NCI-H2029 (cell line): ENCODE measurements at places on chromosomes 2 and 18.

DNA sequence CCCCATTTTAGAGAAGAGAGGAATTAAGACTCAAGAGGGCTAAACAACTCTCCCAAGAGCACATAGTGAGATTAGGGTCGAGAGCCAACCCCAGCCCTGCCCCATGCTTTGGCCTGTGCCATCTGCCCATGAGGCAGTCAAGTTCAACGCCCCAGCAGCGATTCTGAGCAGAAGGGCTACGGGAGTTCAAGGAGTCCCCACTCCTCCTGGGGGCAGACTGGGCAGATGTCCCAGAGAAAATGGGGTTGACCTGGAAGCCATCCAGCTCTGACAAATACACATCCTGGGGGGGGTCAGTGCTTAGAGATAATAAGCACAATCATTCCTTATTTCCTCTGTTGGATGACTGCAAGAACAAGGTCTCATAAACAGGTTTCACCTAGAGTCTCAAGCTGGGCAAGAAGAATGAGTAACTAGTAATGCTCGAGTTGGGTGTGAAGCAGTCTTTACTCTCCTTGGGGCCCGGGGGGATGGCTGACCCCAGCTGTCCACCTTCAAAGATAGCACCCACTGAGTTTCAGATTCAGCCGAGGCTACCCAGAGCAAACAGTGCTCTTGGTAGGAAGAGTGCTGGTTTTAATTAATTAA, 716.4 kb downstream of the RNF144A start:
- peak; percentile 14 for DNase-seq

DNA sequence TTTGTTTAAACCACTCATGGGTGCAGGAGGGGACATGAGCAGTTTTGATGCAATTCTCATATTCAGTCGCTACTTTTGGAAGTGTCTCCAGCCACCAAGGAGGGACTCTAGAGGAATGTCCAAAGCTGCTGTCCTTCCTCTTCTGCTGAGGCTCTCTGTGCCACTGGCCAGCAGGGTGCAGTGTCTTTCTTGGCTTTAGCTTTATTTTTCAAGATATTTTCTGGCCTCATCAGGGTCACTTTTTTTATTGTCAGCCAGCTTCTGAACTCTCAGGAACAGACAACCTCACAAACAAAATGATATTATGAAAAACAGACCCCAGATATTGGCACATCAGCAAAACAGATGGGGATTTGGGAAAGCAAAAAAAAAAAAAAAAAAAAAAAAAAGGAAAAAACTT, 289.3 kb upstream of the ZSWIM2 start:
- DNase-seq = no peak

DNA sequence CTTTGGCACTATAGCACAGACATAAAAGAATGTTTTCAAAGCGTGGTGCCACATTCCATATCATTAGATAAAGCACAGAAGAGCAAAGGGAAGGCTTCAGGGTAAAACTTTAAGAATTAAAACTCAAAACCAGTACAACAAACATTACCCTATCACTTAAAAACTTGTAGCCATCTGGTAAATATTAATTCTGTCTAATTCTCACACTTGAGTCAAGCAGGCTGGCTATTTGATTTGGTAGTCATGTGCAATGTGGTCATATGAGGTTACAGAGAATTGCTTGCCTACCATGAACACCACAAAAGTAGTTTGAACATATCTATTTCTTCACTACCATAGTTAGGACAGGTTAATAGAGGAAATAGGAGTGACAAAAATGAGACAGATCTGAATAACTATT, 244.9 kb downstream of the IRS1 start:
- DNase-seq = no peak

- no peak for DNase-seq
Measured at GRCh38 chr2:166167449-166167848, 39.6 kb upstream of the SCN1A start.

- DNase-seq = no peak
Measured at GRCh38 chr18:50709193-50709592, 110.6 kb downstream of the MRO start.

- no peak for DNase-seq
Measured at GRCh38 chr2:88950010-88950409, 258.5 kb downstream of the RPIA start.

DNA sequence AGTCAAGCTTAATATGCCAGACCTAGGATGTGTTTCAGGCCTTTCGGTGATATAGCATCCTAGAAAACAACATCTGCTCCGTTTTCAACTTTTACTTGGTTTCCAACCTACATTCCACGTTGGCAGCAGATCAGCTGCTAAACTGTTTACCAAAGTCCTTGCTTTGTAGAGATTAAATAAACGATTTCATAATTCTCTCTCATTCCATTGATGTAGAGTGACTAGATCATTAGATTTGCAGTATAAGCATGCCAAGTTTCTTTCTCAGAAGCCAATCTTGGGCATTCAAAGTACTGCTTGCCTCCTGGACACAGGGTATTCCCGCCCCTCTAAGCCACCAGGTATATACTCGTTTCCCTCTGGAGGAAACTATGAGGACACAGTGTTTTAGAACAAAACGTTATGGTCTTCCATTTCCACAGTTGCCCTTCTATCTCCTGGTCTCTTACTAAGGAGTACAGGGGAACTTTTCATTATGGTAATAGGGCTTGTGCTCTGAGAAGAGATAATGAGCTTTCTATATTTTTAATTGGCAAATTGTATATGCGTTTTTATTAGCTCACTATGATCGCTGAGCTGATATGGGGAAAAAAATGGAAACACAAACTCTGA, 10.5 kb upstream of the INSIG2 start:
- DNase-seq = no peak

DNA sequence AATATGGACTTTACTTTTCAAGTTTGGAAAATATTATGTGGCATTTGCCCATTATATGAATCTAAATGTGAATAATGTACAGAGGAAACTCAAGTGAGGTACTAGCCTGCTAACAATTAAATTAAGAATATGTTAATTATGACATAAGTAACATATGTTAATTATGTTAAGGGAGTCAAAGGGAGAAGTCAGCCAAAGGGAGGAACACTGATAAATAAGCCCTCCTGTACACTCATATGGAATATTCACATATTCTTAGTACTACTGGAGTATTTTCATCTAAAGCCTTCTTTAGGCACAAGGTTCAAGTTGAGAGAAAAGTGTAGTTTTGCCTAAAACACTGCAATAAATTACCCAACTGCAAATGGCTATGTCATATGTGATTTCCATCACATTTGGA, 30.1 kb downstream of the ITGB6 start:
- no peak for DNase-seq

- DNase-seq = no peak
Measured at GRCh38 chr2:101109451-101110118, 41.6 kb downstream of the TBC1D8 start.

GRCh38 chr2:101112772-101113157, 38.4 kb downstream of the TBC1D8 start:
- no peak for DNase-seq

DNA sequence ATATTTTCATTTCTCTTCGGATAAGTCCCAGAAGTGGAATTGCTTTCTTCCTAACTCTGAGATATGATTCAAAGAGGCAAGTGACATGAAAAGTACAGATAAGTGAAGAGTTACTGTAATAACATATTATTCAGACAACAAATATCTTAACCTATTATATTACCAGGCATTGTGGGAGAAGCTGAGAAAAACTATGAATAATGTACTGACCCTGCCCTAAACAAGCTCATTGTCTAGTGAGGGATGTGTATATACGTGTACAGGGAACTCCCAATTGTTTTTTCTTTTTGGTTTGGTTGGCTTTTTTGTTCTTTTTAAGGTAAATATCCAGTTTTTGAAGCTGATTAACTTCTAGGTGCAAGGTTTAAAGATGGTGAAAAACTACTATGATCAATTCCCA, 26.5 kb downstream of the NCKAP1 start:
- DNase-seq = no peak

DNA sequence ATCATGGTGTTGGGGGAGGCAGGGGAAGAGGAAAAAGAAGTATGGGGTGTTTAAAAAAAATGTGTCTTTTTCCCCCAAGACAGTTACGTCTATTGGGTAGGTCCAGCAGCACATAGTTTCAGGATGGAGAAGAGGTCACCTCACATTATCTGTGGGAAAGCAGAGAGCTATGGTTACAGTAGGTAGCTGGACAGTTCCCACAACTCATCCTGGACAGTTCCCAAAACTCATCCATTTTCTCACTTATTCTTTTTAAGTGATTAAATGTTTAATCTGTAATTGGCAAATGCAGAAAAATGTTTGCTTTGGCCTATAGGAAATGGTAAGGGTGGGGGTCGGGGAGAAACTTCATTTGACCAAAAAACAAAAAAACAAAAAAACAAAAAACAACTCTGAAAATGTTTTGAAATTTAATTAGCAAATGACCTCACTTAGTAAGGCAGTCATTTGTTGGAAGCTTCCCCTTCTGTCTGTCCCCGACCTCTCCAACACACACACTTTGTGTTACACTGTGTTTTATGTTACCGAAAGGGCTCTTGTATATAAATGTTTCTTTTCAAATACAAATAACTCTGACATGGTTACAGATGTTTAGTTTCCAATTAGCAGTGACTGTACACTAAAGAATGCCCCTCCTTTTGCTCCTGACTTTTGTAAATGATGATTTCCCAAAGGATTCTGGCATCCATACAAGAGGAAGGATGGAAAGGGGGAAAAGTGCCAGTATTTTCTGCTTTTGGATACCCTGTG, 173.3 kb upstream of the ZFP36L2 start:
- peak; percentile 64 for DNase-seq

- no peak for DNase-seq
Measured at GRCh38 chr18:8696749-8697211, 8.6 kb upstream of the MTCL1 start.

DNA sequence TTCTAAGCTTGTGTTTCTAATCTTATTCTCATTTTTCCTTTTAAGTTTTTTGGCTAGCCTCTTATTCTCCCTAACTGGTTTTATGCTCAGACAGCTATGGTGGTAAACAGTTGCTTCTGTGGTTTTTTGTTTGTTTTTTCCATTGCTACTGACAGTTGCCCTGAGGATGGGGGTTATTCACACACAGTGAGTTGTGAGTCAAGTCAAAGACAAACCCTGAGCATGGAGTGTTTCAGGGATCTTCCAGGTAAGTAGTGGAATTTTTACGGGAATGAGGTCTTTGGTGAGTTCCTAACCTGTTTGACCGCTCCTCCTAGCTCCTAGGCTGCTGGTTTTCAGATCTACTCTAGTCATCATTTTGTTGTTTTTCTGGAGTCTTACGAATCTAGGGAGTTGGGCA, 162.8 kb downstream of the ZNF407 start:
- DNase-seq = no peak

DNA sequence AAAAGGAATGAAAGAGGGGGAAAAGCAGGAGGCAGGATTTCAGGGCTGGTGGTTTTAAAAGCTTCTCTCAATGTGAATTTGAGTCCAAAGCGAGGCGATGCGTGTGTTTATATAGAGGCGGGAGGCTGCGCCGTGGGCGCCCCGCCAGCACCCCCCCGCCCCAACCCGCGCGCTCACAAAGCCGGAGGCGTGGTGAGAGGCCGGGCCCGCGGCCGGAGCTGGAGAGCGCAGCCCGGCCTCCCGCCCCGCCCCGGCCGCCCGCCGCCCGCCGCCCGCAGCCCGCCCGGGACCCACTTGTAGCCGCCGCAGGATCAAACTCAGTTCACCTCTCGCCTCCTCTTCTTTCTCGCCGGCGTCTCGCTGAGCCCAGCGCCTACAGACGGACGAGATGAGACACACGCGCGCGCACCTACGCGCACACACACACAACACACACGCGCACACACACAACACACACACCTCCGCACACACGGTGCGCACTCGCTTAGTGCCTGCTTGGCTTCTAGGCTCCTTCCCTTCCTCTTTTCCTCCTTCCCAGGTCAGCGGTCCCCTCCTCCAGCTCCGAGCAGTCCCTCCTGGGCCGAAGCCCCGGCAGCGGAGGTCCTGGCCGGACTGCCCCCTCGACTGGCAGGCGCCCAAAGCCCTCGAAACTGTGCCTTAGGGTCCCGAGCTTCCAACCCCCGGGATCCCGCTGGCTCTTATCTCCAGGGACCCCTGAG, 1.3 kb upstream of the CYP26B1 start:
- no peak for DNase-seq

- DNase-seq = no peak
Measured at GRCh38 chr2:39779341-39779851, 338 bp upstream of the THUMPD2 start.

GRCh38 chr18:45316127-45316526, 299.1 kb upstream of the SLC14A2 start:
- DNase-seq = no peak

- peak; percentile 79 for DNase-seq
Measured at GRCh38 chr2:178450524-178450773, 526 bp downstream of the PRKRA start.

DNA sequence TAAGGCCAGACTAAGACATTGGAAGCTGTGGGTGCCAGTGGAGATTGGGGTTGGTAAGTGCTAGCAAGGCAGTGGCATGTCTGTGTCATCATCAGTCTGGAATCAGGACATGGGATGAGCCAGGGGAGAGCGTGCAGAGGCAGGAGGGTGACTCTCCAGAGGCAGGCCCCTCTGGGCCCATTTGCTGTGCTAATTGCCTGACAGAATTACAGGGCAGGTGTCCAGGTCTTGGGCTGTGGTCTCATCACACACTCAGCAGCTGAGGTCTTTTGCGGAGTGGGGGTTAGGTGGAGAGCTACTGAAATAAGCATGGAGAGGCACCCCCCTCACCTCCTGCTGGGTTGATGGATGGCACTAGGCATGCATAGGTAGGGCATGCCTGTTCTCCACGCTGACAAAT, 57.4 kb downstream of the CELF4 start:
- no peak for DNase-seq

DNA sequence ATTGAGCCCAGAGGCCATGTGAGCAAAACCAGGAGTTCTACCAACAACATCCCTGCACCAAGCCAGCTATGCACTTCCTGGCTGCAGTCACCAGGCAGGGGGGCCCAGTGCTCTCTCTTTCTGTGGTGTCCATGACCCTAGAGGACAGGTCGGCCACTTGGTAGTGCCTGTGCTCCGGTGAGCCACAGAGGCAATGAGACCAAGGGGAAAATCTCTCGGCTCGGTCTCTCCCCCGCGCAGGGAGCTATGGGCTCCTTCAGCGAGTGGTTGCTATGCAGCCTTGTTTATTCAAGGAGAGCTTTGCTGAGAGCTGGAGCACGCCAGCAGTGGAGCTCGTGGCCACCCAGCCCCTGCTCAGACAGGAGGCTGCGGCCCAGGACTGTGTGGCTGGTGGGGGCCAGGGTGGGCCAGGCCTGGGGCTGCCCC, at the start of gene TOGARAM2:
Gene TOGARAM2 (plus strand): TSS at position 283 of the 426 bp plus-strand sequence. CDS start 13,537 bp downstream, outside the sequence.
- peak; percentile 21 for DNase-seq

DNA sequence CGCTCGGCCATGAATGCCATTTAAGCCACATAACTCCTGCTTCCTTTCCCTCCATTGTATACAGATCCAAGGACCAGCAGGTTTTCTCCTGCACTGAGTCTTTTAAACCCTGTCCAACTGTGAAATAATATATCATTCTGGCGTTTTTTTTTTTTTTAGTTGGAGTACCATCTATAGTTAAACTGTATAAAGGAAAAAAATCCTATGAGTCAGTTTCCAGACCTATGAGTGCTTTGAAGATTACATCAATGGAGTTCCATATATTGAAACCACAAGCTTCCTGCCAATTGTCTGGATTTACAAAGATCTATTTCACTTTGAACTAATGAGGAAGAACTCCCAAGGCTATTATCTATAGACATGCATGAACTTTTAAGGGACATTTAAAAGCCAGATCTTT, 2.4 kb upstream of the MALT1 start:
- DNase-seq = no peak
